ENCODE measurements at places on chromosomes 16 and 17.
A peak's percentile ranks its signal among the peaks of the same experiment; 100 is the strongest.

GRCh38 chr17:37064206-37064605, 115.5 kb downstream of the AATF start:
- DNase-seq = no peak

- no peak for DNase-seq
Observed at GRCh38 chr16:85677383-85677967, 11.3 kb downstream of the GINS2 start.

GRCh38 chr17:43874293-43874692, 27.3 kb downstream of the CD300LG start:
- DNase-seq = no peak

DNA sequence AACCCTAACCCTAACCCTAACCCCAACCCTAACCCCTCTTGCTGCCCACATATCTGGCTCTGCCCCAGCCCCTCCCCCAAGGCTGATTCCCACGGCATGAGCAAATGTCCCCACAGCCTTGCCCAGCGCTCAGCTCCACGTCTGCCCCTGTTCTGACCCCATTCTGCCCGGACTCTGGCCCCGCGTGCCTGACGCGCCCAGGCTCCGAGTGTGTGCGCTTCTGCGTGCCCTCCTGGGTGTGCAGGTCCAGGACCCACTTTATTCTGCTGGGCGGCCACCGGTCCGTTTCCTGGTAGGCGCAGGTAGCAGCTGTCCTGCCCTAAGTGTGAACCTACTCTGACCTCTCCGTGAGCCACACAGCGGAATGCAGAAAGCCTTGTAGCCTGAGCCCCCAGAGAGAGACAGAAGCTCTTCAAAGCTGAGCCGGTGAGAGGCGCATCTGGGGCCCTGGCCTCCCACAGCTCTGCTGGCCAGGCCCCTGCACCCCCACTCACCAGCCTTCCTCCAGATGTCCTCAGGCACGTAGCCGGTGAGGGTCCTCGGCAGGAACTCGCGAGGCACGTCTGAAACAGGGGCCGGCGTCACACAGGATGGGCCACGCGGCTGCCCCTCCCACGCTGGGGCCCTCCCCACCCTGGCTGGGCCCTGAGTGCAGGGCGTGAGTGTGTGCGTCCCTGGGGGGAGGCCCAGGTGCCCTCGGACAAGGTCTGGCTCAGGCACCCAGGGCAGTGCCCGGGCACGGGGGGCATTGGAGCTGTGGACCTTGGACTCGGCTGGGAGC, 14.0 kb upstream of the PABPN1L start:
- DNase-seq = no peak

DNA sequence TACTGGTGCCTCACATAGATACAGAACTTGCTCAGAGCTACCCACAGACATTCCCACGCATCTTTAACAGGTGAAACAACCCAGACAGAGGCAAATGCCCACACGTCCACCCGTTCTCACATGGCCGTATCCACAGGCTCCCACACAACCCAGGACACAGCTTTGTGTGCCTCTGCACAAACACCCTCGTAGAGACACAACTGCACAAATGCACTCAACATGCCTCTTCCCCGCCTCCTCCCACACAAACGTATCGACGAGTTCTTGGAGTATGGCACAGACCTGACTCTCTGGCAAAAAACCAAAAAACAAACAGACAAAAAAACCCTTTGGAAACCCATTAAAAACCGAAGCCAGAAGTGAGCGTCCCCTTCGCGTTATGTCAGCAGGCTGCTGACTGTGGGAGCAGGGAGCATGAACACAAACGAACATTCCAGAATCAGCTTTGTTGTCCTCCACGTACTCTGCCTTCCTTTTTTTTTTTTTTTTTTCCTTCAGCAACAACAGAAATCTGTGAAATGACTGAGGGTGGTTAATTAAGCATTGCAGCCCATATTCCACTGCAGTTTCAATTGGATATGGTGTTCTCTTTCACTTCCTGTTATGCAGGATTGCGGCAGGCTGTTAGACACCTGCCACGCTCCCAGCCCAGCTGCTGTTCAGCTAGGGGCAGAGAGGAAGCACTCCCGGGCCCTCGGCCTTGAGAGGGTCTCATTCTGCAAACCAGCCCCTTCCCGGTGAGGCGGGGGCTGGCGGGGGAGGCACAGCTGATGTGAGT, 313.7 kb downstream of the MAF start:
- DNase-seq = no peak

DNA sequence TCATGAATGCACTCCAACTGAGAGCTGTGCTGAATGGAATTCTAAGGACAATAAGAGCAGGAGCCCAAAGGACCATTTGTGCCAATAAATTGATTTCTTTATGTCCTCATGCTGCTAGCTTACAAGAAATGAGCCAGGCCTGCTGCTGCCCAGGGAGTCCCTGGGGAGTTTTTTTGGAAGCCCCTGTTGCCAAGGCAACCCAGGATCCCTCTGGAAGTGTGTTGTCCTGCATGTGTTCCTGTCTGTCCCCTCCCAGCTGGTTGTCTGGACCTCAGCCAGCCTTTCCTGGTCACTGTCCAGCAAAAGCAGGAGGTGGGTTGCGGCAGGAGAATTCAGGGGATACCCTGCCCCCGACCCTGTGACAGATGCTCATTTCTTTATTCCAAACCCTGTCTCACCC, 51.0 kb upstream of the GPRC5B start:
- no peak for DNase-seq

- no peak for DNase-seq
Observed at GRCh38 chr16:62583414-62583813, 547.2 kb upstream of the CDH8 start.

GRCh38 chr16:87860553-87861299, 8.6 kb downstream of the SLC7A5 start:
- peak; percentile 46 for DNase-seq

GRCh38 chr16:57261806-57262205, 16.7 kb downstream of the ARL2BP start:
- no peak for DNase-seq

- DNase-seq = no peak
Observed at GRCh38 chr16:89174055-89174827, 2.7 kb downstream of the CDH15 start.

DNA sequence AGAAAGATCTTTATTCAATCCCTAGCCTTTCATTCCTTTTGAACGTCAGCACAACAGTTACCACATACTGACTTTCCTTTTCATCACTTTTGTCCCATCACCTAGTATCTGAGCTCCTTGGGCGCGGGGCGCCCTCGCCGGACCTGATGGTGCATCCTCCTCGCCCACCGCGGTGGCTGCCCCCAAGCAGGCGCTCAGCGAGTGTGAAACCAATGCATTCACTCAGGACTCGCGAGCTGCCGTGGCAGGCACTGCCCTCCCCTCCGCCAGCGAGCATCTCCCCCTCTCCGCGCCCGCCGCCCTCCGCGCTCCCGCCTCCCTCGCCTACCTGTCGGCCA, 756 bp downstream of the KLHL11 start:
- DNase-seq = no peak

DNA sequence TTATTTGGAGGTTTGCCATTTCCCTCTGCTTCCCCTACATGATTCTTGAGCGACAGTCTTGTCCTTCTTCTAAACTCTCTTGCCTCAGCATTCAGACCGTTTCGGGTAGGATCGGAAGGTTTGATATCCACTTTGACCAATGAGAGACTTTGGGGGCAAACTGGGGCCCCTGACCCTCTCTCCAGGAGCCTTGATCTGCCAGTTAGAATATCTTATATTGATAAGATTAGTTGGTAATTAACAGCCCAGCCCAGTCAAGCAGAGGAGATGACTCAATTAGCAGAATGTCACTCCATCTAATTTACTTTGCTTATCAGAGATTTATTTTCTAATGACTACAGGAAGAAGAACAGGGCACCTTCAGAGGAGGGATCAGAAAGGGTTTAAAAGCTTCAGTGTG, 532.8 kb downstream of the XYLT1 start:
- no peak for DNase-seq

- DNase-seq = peak; percentile 62
Observed at GRCh38 chr16:24253192-24253591, 2.9 kb upstream of the CACNG3 start.

- DNase-seq = peak; percentile 44
Observed at GRCh38 chr16:19294156-19294649, 8.7 kb downstream of the CLEC19A start.

- no peak for DNase-seq
Observed at GRCh38 chr16:1770328-1771187, 785 bp downstream of the NME3 start.

DNA sequence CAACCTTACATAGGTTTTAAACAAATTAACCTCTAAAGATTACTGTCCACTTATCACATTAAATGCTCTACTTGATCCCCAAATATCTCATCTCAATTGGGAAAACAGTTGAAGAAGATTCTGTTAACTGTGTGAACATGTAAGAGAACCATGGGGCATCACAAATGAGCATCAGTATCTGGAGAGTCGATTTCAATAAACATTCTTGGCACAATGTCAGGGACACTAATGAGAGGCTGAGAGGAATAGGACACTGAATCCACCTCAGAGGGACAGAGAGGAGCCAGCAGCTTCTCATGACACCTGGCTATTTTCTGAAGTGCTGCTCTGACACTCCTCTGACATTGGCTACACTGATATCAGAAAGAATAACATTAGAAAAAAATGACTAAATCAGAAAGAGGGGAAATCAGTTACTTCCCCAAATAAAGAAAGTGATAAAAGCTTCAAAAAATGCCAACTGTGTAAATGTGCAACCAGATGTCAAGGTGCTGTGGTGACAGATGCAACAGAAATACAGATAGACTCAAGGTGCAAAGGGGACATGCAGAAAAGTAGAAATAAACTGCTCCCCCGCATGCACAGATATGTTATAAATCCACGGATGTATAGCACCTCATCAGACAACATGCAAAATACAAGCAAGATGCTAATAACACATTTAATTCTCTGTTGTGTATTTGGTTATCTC, 67.4 kb downstream of the SNX11 start:
- DNase-seq = no peak

- peak; percentile 76 for DNase-seq
Observed at GRCh38 chr17:18217412-18218015, 7.9 kb upstream of the LLGL1 start.

GRCh38 chr17:7593296-7593695, 3.4 kb upstream of the SOX15 start:
- DNase-seq = no peak

DNA sequence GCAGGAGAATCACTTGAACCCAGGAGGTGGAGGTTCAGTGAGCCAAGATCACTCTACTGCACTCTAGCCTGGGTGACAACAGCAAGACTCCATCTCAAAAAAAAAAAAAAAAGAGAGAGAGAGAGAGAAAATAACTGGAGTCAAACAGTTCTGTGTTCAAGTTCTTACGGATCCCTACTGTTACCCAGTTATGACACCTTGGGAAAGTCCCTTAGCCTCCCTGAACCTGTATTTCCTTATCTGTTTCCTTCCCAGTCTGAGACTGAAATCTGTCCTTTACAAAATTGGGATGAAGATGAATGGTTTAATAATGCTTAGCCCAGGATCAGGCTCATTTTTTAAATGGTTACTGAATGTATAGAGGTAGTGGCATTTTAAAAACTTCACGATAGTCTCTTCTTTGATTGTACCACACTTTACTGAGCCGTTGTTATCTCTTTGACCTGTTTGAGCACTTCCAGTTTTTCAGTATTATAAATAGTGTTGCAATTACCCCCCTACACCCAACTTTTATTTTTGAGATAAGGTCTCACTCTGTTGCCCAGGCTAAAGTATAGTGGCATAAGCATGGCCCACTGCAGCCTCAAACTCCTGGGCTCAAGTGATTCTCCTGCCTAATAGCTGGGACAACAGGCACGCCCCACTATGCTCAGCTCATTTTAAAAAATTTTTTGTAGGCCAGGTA, 17.1 kb downstream of the ZNF768 start:
- DNase-seq = no peak
